Dermis microvascular lymphatic vessel endothelial cell (primary cell): ENCODE measurements at places on chromosomes 12 and 14.
A peak's percentile ranks its signal among the peaks of the same experiment; 100 is the strongest.

- no peak for DNase-seq
Observed at GRCh38 chr14:54839701-54840119, 62.9 kb downstream of the GCH1 start.

DNA sequence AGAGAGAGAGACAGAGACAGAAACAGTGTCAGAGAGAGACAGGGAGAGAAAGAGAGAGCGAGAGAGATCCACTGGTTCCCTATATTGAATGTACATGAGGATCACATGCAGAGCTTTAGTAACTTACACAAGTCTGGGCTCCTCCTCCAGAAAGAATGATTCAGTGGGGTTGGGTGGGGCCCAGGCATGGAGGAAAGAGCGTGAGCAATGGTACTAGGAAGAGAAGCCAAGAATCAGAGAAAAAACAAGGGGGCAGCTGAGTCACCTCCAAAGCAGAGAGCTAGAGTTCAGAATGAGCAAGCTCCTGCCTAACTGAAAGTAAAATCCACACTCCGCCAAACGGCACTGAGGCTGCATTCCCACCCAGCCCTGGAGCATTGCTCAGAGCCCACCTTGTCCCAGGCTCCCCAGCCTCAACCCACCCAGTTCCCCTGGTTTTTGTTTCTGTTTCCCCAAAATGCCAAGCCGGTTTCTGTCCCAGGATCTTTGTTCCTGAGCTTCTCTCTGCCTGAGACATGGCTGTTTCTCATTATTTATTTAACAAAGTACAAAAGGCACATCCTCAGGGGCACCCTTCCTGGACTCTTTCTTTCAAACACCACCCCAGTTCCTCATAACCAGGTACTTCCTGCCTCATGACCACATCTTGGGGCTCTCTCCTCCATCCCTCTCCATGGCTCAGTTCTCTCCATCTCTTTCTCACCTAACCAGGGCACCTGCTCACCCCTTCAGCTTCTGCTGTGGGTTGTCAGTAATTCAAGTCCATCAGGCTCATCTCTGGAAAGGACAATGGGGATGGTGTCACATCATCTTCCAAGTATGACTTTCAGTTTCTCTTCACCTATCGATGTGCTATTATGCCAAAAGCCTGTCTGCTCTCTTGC lies 670.3 kb upstream of the TBX3 start:
- no peak for DNase-seq

DNA sequence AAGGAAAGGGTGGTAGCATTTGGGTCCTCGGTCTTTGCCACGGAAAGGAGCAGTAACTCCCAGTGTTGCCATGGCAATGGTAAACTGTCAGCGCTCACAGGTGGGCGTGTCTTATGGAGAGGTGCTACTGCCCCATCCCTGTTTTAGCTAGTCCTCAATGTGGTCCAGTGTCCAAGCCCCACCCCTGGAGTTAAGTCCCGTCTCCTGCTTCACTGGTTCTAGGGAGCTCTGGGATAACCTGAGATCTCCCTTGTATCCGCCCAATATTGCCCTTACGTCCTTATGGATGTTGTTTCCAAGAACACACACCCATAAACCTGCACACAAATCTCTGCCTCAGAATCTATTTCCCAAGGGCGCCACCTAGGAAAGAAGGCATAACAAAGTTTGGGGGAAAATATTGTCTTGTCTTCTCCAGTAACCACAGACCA lies 64.2 kb downstream of the SPRING1 start:
- DNase-seq, result no peak

DNA sequence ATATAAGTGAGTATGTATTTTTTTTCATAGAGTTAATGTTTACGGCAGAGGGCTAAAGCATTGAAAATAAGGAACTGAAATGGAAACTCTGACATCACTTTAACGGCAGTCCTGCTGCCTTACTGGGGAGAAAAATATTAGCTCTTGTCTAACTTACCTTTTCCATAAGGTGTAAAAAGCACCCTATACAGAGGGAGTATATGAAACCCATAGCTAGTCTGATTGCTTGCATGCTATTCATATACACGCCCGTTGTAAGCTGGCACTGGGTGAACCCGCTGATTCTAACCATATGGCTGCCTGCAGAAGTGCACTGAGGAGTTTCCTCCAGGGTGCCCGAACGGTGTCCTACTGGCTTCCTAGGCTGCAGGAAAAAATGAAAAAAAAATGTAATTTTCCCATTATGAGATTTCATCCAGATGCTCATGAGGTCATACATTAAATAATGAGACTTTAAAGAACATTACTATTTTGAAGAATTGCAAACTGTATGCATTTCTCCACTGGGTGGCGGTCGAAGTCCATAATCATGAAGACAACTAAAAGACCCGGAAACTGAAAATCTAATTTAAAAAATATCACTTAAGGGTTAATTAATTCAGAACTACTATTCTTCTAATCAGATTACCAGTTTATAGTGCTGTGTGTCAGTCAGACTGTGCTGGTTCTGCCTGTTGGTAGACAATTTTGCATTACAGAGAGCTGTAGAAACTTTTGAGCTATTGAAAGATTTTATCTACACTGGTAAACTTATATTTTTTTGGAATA lies 144.7 kb downstream of the ALX1 start:
- peak; percentile 16 for DNase-seq

GRCh38 chr12:30870491-30871265 lies 55.9 kb upstream of the TSPAN11 start:
- no peak for DNase-seq

GRCh38 chr14:97329701-97330100 lies 532.5 kb downstream of the VRK1 start:
- no peak for DNase-seq

- DNase-seq, result no peak
Observed at GRCh38 chr14:89779707-89780106, 174.8 kb downstream of the EFCAB11 start.

DNA sequence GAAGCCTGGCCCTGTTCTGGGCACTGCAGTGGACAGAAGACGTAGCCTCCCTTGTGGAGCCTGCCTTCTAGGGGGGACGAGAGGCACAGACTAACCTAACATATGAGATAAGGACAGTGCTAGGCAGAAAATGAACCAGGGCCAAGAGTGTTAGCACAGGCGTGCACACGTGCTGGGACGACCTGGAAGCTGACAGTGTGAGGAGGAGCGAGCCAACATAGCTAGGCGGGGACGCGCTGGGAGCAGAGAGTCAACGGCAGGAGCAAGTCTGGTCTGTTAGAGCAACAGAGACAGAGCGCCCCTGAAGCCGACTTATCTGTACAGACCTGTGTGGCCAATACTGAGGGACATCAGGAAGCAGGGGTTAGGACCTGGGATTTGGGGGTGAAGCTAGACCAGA lies 8.0 kb downstream of the PXMP2 start:
- DNase-seq, result no peak

DNA sequence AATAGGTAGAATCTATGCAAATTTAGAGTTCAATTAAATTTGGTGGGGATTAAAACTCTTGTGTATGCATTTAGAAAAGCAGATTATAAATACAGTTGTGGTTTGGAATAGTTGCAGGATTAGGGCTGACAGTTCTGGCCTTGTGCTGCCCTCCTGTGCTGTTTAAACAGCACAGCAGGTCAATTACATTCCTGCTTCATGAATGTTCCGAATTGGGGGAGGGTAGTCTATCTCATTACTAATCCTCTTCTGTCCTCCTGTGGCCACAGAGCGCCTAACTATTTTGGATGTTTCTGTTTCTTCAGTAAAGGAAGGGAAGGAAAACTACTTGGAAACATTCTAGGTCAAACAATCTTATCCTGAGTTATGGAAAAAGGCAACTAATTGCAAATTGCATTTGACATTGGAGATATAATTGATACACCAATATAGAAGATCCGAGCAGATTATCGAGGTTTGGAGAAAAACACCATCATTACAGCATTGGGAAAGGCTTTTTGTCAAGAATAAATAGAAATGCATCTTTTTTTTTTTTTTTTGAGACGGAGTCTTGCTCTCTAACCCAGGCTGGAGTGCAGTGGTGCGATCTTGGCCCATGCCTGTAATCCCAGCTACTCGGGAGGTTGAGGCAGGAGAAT lies 8.7 kb upstream of the GPR19 start:
- peak; percentile 94 for DNase-seq

DNA sequence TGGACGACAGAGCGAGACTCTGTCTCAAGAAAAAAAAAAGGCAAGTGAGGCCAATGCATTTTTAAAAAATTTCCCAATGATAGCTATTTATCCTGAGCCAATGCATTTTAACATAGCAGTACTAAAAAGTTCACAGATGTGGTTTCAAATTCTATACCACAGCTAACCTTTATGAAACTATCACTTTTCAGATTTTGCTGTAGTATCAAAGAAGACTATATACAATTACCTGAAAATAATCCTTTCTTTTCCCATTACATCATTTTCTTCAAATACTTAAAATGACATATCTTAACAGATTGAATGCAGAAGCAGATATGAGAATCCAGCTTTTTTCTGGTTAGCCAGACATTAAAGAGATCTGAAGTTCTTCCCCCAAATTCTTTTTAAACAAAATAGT lies 13.2 kb downstream of the ATF7 start:
- no peak for DNase-seq

DNA sequence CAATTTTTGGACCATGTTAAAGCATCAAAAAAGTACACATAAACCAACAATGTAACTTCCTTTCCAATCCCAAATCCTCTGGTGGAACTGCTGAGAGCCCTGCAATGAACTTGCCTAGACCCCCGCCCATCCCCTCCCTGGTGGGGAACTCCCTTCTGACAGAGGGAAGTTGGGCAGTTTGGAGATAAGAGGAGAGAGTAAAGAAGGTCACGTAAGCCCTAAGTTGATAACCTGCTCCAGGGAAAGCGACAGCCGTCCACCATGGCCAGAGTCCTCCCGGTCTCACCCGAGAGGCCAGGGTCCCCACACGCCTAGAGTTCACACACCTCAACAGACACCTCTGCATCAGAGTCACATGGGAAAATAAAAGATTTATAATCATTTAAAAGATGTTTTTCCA lies 138.7 kb downstream of the EGLN3 start:
- no peak for DNase-seq

GRCh38 chr12:89280833-89281538 lies 71.3 kb downstream of the DUSP6 start:
- peak; percentile 87 for DNase-seq

- no peak for DNase-seq
Observed at GRCh38 chr14:70827752-70828151, 18.4 kb upstream of the MAP3K9 start.

GRCh38 chr14:30849983-30850382 lies 24.4 kb upstream of the COCH start:
- no peak for DNase-seq

DNA sequence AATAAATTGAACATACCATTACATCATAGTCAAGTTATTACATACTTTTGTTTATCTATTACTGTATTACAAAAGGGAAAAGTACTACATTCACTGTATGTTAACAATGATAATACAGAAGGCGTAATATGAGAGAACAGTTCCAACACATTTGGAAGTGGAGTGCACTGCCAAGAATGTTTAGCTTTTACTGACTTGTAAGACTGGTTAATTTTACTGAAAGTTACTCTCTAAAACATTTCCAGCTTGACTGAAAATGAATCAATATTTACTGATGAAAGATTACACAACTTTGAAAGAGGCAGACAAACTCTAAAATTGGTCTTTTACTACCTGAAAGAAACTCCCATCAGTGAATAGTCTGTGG lies 728.5 kb downstream of the FSCB start:
- no peak for DNase-seq
